ENCODE measurements at places on chromosomes 5 and 9.
A peak's percentile ranks its signal among the peaks of the same experiment; 100 is the strongest.

- DNase-seq = no peak
Observed at GRCh38 chr9:18847576-18848275, 185.3 kb downstream of the SAXO1 start.

- no peak for DNase-seq
Observed at GRCh38 chr9:4298255-4299004, 1.4 kb downstream of the GLIS3 start.

- no peak for DNase-seq
Observed at GRCh38 chr9:135600296-135600817, 38.8 kb downstream of the PAEP start.

DNA sequence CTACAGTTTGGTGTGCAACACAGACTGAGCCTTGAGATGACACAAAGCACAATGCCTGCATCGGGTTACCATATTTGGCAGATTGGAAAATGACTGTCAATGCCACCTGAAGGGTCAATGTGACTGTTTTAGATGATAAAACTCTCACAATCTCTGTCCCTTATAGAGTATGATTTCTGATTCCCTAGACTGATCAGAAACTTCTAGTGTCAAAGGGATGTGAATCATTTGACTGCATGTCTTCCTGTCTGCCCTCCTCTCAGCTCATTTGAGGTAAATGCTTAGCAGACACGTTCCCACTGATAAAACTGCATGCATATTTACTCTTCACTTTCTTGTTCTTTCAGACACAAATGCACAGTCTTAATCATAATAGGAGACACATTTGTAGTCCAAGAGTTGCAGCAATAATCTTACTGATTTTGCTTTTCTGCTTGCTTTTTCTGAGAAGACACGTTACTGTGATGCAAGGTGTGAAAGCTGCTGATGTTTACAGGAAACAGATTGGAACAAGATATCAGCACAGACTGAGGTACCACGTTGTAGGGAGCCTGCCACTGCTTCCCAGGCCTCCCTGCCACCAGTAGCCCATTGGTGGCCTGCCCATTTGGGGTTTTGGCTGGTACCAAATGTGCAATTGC is 77.8 kb downstream of the GCNT4 start:
- no peak for DNase-seq

DNA sequence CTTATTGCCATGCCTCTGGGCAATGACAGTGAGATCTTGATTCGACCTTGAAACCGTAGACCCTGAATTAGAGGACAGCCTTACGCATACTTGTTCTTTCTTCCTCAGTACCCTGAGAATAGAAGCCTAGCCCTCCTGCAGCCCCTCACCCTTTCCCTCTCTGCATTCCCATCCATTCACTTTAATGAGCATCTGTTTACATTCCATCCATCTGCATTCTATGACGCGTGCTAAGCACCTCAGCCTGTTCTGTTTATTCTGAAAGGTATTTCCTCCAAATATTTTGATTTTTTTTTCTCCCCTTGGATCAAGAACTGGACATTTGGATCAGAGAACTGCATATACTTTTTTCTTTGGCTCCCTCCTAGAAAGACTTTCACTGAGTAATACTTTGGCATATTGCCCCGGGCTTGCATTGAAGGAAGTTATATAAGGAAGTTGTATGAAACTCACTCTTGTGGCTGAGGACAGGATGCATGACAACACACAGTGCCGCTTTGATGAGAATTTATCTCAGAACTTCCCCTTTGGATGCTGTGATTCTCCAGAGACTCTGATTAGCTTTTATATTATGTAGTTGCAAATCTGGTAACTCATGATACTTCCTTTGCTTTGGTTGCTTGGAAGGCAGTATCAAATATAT is 15.7 kb downstream of the TMEM8B start:
- no peak for DNase-seq

DNA sequence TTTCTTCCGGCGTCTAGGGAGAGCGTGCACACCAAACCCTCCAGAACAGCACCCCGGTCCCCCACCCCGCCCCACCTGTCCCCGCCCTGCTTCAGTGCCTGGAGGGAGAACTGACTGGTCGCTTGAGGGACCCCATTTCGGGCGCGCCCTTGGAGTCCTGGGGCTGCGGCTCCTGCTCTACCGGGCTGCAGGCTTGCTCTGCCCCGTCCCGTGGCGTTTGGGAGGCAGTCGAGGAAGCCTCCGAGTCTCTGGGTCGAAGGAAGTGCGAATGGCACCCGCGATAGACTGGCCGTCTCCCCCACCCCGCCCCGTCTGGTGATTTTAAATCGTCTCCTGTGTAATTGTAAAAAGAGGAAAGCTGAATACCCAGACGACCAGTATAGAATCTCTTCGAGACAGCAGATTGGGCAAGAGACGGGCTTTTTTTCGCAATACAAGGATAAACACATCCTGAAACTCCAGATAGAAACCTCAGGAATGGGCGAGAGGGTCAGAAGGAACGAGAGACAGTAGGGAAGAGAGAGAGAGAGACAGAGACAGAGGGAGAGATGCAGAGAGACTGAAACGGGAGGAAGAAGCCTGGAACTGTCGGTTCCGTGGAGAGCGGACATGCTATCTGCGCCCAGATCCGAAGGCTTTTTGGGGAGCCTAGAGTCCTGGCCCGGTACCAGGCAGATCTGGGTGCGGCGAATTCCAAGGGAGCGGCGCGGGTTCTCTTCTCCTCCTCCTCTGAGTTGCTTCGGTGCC is 9.9 kb downstream of the PRDM6 start:
- peak; percentile 20 for DNase-seq

GRCh38 chr5:120640778-120641177 is 176.7 kb downstream of the PRR16 start:
- no peak for DNase-seq

- DNase-seq = no peak
Observed at GRCh38 chr5:142819825-142820224, 49.6 kb downstream of the ARHGAP26 start.

GRCh38 chr9:18617759-18618158 is 143.8 kb downstream of the ADAMTSL1 start:
- no peak for DNase-seq

- DNase-seq = no peak
Observed at GRCh38 chr9:14924230-14925219, 14.3 kb upstream of the FREM1 start.

DNA sequence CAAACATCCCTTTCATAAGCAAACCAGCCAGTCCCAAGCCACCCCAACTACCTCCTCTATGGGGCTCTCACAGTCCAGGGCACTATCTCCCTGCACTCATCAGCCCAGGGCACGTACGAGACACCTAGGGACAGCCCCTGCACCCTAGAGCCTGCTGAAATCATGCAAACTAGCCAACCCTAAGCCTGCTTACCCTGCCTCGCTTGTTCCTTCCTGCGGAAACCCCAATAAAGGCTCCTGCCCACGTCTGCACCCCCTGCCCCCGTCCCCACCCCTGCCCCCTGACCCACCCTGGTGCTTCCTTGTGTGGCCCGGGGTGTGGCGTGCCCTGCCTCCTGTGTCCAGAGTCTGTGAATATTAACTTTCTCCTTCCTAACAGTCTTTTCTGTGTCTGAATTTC is 135.9 kb downstream of the GADD45G start:
- DNase-seq = no peak

- no peak for DNase-seq
Observed at GRCh38 chr5:143056792-143057579, 286.8 kb downstream of the ARHGAP26 start.

DNA sequence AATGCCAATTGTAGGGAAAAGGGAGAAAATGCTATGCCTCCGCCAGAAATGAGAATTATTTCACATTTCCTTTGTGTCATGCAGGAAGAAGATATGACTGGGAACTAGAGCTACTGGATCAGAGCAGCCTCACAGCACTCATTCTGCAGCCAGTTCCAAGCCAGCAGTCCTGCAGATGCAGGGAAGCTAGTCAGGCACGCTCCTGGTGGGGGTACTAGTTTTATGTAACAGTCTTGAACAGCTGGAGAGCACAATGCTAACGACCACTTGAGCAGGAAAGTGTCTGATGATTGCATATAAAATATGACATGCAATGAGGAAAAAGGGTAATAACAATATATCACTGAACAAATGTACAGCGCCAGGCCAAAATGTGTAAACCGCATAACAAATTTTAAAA is 21.7 kb downstream of the CDH10 start:
- DNase-seq = no peak

GRCh38 chr5:139954462-139954861 is 88.6 kb downstream of the NRG2 start:
- no peak for DNase-seq

- no peak for DNase-seq
Observed at GRCh38 chr5:130773813-130774212, 391.2 kb downstream of the HINT1 start.

DNA sequence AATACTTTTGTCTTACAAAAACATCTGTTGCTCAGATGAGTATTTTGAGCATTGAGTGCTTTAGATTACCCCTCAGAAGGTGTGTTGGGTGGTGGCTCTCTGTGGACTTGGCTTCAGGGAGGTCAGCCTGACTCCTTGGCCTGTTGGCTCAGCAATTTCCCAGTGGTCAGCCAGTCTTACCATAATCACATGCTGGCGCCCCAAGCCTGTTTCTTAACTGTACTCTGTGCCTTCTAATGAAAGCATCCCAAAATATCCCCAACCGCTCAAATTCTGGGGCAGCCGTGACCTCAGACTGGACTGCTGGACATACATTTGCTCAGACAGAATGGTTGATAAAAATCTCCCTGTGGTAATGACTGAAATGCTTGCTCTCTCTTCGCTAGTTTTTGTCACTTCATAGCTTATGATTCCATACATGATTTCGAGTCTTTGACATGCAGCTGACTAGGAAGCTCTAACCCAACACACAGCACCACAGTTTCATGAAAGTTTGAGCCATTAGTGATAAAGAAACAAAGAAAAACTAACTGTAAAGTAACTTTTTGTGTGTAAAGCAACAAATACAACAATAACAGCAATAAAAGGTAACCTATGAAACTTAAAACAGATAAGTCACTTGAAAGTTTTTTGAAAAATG is 562.2 kb upstream of the MEF2C start:
- DNase-seq = no peak

DNA sequence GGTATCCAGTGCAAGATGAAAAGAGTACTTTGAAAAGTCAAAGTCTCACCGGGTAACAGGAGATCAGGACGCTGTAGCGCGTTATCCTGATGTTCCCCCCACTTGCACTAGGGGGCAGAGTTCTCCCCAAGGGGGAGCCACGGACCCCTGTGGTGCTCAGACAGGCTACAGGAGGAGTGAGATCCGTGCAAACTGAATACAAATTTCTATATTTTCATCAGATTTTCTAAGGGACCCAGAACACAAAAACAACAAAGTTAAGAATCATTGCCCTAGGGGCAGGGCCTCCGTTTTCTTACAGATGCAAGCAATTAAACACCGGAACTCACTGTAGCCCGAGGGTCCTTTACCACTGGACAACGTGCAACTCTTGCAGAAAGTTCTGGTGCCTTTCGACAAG is 2.0 kb downstream of the MYO10 start:
- DNase-seq = peak; percentile 86

GRCh38 chr9:69299315-69299714 is 25.7 kb upstream of the ENTREP1 start:
- no peak for DNase-seq

GRCh38 chr5:38739011-38739704 is 106.7 kb upstream of the OSMR start:
- no peak for DNase-seq

DNA sequence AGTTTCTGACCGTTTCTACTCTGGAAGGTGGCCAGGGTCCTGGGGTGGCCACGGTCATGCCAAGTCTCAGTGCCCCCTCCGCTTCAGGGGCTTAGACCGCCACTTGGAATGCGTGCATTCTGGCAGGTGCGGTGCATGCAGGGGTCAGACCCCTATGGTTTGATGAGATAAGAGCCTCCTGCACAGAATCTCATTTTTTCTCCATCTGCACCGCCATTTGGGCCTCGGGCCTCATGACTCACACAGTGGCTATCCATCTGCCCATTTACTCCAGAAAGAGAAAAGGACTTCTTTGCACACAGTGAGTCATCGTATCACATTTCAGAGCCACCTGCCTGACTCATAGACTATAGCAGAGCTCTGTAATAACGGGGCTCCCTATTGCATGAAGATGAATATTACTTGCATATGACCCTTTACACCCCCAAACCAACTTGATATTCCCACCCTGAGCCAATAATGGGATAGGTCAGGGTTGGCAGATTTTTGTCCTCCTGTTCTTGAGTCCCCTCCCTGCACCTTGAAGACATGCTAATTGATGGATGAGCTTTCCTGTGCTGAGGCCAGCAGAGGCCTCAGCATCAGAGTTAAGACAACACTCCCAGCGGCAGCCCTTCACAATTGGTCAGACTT is 157.4 kb downstream of the NR3C1 start:
- peak; percentile 80 for DNase-seq
